ENCODE measurements at places on chromosomes 5 and 9.

- peak; percentile 20 for DNase-seq
Measured at GRCh38 chr9:113220467-113221002, 542 bp downstream of the FKBP15 start.

DNA sequence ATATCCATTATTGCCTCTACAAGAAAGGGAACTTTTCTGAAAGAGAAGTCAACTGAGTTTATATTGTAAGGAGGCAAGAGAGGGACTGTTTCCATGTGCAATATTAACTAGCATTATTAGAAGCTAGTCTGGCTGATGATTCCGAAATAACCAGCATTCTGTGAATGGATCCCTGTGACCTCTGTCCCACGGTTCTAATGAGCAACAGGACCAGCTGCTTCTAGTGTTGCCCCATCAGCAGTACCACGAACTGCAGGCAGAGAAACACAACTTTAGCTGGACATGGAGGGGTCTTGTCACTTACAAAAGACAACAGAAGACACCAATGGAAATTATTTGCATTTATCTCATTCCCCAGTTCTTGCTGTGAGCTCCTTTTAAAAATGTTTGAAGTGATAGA lies 95.4 kb downstream of the MUSK start:
- DNase-seq = no peak

- no peak for DNase-seq
Measured at GRCh38 chr5:93431250-93431649, 149.8 kb downstream of the NR2F1-AS1 start.

DNA sequence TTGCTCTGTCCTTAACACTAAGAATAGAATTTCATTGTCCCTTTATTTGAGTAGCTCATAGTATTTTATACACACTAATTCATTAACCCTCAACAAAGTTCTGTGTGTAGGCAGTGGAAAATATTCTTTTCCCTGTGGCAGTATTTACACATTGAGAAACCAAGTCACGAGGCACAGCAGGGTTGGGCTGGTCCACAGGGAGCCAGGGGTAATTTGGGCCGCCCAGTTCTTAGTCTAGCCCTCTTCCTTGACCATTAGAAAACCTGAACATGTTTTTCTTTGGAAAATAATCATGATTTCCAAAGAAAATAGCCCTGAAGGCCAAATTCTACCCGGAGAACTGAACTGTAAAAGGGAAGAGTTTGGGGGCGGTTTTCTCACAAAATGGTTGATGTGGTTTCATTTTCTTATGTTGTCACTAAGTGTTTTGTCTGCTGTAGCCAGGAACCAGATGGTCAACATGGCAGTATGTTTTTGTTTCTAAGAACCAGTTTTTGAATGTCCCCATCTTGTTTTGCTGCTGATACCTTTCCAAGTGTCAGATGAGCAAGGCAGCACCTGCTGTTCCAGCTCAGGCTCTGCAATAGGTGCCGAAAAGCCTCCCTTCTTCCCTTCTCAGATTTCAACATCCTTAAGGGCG lies 29.6 kb downstream of the ARHGEF28 start:
- DNase-seq = no peak

DNA sequence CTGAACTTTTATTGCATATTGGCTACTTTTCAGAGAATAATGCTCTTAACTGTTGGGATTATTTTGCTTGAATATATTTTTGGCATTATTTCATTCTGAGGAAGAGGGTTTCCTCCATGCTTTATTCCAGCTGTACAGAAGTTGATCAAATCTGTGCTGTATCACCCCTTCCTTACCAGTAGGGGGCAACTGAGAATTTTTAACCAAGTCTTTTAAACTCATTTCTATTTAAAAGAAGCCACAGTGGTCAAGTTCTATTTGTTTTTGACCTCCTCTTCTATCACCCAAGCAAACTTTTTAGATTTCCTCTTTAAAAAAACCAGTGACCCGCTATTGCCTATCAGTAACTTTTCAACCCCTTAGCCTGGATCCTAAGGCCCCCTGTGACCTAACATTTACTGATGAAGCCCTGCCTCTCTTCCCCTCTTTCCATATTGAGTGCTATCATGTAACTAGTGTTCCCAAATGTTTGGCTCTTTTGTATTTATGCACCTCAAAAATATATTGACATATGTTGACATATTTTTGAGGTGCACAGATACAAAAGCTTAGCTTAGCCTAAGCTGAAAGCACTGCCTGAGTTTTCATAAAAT lies 80.6 kb downstream of the FBXO4 start:
- DNase-seq = peak; percentile 12
